Left lung (tissue), 14 donors: ENCODE measurements at places on chromosomes 7 and 10.

- H3K36me3 ChIP-seq: no peaks in the 10 kb centered on the region
- H3K4me3 ChIP-seq: no peak overlapping the region
- H3K4me1 ChIP-seq: no peaks in the 10 kb centered on the region
- no peaks in the 10 kb centered on the region for H3K27me3 ChIP-seq
- DNase-seq: no peak
- H3K27ac ChIP-seq: no peak overlapping the region
Observed at GRCh38 chr10:20744821-20745220, 152.3 kb downstream of the NEBL start.

DNA sequence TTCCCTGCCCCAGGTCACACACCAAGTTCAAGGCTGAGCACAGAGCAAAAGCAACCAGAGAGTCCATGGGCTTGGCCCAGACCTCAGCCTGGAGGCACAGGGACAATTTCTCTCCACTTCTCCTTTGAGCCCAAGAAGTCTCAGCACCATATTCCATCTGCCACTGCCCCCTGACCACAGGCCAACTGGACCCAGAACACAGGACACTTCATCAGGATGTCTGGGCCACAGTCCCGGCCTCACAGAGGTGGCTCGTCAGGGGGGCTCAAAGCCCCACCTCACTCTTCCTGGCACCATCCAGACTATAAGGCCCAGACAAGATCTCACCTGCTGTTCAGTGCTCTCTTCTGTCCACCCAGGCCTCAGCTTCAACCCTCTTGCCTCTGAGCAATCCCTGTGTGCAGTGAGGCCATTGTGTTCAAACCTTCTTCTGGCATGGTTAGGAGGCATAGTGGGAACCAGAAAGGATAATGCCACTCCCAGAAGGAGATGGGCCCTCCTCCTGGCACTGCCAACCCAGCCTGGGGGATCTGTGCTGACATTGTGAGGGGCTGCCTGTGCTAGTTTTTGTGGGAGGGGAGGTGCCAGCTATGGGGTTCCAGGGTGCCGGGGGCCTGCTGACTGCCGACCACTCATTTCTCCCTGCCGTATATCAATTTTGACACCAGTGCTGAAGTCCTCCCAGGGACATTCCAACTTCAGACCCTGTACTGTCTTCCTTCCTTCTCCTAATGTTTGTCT lies 49.7 kb upstream of the ANTXRL start:
- no peaks in the 10 kb centered on the region for H3K36me3 ChIP-seq
- H3K4me3 ChIP-seq: no peak overlapping the region
- H3K27ac ChIP-seq: no peak overlapping the region
- no peaks in the 10 kb centered on the region for H3K27me3 ChIP-seq
- no peak for DNase-seq

- H3K4me3 ChIP-seq: no peak overlapping the region
- peaks cover 43% of the 10 kb centered on the region for H3K27me3 ChIP-seq
- H3K4me1 ChIP-seq: no peaks in the 10 kb centered on the region
- no peaks in the 10 kb centered on the region for H3K36me3 ChIP-seq
Observed at GRCh38 chr7:128894101-128894440, 16.4 kb downstream of the KCP start.

- no peak overlapping the region for H3K27ac ChIP-seq
- no peak for DNase-seq
- H3K36me3 ChIP-seq: no peaks in the 10 kb centered on the region
- no peak overlapping the region for H3K4me3 ChIP-seq
- peaks cover 44% of the 10 kb centered on the region for H3K27me3 ChIP-seq
Observed at GRCh38 chr7:357531-358209, 67.7 kb downstream of the FOXL3 start.

DNA sequence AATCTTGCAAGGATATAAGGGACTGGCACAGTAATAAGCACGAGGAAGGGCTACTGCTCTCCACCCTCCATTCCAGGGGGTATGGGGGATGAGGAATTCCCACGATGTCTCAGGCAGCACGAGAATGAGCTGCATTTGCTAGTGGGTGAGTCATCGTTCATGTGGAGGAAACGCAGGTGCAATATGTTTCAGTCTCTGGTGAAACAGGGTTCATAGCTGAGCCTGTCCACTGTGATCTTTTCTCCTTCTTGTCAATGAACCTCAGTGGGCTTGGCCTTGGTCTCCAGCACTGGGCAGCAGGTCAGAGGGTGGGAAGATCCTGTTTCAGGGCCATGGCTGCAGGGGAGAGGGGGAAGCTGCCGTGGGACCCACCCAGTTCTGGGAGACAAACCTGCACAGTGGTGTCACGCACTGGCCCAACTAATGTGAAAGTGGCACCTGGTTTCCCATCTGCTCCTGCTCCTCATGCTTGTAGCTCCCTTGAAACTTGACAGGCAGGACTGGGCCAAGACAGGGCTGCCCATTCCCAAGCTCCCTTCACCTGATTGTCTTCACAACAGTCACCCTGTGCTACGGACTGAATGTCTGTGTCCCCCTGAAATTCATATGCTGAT lies 181.9 kb downstream of the USP6NL start:
- no peak for DNase-seq
- no peak overlapping the region for H3K27ac ChIP-seq
- no peaks in the 10 kb centered on the region for H3K4me1 ChIP-seq
- H3K27me3 ChIP-seq: no peaks in the 10 kb centered on the region
- no peaks in the 10 kb centered on the region for H3K36me3 ChIP-seq

DNA sequence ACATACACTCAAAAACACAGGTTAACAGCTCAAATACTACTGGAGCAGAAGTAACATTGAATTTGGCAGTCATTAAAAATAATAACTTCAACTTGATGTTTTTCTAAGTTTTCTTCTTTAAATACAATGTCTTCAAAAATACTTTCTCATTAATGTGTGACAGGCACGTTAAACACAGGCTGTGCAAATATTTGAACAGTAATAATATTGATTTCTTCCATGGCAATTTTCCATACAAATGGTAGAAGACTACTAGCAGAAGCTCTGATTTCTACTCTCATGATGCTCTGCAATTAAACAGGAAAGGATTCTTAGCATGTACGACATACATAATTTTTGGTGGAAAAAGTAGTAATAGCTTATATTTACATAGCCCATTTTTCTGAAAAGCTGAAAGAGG lies 47.4 kb downstream of the NRP1 start:
- H3K27ac ChIP-seq: no peak overlapping the region
- H3K4me3 ChIP-seq: no peak overlapping the region
- no peaks in the 10 kb centered on the region for H3K27me3 ChIP-seq
- no peaks in the 10 kb centered on the region for H3K36me3 ChIP-seq
- DNase-seq: no peak

GRCh38 chr7:148773334-148773733 lies 74.6 kb downstream of the CUL1 start:
- H3K27ac ChIP-seq: no peak overlapping the region
- no peaks in the 10 kb centered on the region for H3K27me3 ChIP-seq
- H3K4me3 ChIP-seq: no peak overlapping the region
- DNase-seq: no peak
- no peaks in the 10 kb centered on the region for H3K4me1 ChIP-seq

DNA sequence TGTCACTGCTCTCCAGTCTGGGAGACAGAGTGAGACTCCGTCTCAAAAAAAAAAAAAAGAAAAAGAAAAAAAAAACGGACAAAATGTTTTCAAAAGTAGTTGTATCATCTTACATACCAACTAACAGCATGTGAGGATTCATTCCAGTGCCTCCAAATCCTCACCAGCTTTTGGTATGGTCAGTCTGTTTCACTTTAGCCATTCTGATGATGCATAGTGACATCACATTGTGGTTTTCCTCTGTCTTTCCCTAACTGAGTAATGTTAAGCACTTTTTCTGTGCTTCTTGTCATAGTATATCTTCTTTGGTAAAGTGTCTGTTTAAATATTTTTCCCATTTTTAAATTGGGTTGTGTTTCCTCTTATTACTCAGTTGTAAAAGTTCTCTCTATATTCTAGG lies 251.4 kb upstream of the CTBP2 start:
- H3K4me1 ChIP-seq: no peaks in the 10 kb centered on the region
- no peak overlapping the region for H3K27ac ChIP-seq
- H3K4me3 ChIP-seq: no peak overlapping the region
- H3K27me3 ChIP-seq: peaks cover 14% of the 10 kb centered on the region
- no peaks in the 10 kb centered on the region for H3K36me3 ChIP-seq

- DNase-seq: no peak
- no peak overlapping the region for H3K4me3 ChIP-seq
- H3K4me1 ChIP-seq: peaks cover 12% of the 10 kb centered on the region
- H3K27me3 ChIP-seq: no peaks in the 10 kb centered on the region
Observed at GRCh38 chr10:75435291-75435690, 3.9 kb downstream of the LRMDA start.

GRCh38 chr10:133608855-133609254 lies 17.7 kb downstream of the FRG2B start:
- H3K27me3 ChIP-seq: no peaks in the 10 kb centered on the region
- H3K4me1 ChIP-seq: no peaks in the 10 kb centered on the region
- no peak for DNase-seq
- no peaks in the 10 kb centered on the region for H3K36me3 ChIP-seq

DNA sequence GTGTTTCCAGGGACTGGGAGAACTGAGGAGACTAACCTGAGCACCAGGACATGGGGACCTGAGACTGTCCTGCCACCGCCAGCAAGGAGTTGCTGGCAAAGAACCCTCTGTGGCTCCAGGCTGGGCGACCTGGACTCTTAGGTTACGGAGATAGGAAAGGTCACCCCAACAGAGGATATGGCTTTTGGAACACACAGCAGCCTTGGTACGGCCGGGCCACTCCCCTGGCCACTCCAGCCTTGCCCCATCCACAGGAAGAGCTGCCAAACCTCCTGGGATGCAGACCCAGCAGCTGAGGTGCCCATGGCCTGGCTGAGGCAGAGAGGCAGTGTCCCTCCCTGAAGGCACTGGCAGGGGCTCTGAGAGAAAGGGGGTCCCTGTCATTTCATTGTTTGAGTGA lies 137.8 kb downstream of the OAT start:
- DNase-seq: no peak
- no peaks in the 10 kb centered on the region for H3K27me3 ChIP-seq
- H3K27ac ChIP-seq: no peak overlapping the region
- H3K4me1 ChIP-seq: peaks cover 16% of the 10 kb centered on the region

DNA sequence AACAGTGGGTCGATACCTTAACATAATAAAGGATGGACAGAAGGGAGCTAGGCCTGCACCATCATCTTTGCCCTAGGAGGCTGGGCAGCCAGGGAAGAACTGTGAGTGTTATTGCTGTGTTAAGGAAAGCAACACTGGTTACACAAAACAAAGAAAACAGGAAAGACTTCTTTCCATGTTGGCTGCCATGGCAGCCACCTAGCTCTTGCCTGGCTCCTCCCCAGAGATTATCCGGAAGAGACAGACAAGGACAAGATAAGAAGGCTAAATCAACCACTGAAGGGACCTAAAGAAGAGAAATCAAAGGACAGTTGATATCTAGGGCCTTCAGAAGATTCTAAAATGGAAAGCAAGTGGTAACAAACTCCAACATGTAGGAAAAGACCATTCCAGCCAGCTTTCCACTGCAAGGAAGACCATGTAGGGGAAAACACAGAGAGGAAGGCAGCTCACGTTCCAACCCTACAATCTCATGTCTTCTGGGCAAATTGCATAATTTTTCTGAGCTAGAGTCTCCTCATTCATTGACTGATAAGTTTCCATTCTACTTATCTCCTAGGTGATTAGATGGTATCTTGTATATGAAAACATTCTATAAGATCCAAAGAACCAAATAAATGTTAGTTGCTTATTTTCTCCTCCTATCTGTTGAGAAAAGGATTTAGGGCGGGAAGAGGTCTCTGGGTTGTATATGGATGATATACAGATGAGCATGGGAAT lies 51.2 kb downstream of the SP8 start:
- no peak for DNase-seq
- no peaks in the 10 kb centered on the region for H3K27me3 ChIP-seq
- no peaks in the 10 kb centered on the region for H3K4me1 ChIP-seq
- H3K4me3 ChIP-seq: no peak overlapping the region
- no peaks in the 10 kb centered on the region for H3K36me3 ChIP-seq
- no peak overlapping the region for H3K27ac ChIP-seq

DNA sequence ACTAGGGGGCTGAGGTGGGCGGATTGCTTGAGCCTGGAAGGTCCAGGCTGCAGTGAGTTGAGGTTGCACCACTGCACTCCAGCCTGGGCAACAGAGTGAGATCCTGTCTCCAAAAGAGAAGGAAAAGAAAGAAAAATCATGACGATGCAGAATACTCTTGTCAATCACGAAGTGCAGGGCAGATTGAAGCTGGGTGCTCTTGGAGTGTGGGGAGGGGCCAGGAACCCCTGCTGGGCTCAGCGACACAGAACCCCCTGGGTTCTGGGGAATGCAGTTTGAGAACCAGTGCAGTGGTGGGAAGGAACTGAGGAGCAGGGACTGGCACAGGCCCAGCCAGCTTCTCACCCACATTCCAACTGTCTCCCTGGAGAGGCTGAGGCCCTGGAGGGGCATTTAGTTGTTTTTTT lies 10.8 kb upstream of the INTS1 start:
- H3K4me3 ChIP-seq: no peak overlapping the region
- no peak for DNase-seq
- no peaks in the 10 kb centered on the region for H3K36me3 ChIP-seq
- H3K27me3 ChIP-seq: peaks cover 24% of the 10 kb centered on the region

GRCh38 chr10:57874810-57875209 lies 392.9 kb downstream of the IPMK start:
- H3K36me3 ChIP-seq: no peaks in the 10 kb centered on the region
- DNase-seq: no peak
- H3K4me3 ChIP-seq: no peak overlapping the region

DNA sequence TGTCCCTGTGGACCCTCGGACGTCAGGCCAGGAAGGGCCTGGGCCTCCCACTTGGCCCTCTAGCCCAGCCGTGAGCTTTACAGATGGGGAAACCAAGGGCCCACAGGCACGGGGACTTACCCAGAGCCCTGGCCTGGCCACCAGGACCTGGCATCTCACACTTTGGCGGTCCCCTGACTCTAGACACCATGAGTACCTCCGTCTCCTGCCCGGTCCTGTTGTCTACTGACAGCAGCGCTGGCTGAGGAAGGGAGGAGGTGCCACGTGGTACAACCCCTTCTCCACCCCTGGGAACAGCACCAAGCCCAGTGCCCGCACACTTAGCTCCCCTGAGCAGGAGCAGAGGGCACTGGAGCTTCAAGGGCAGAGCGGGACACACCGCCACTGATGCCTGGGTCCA lies 26.1 kb downstream of the ADGRA1 start:
- peak; percentile 53 for DNase-seq
- H3K36me3 ChIP-seq: no peaks in the 10 kb centered on the region
- peaks cover 38% of the 10 kb centered on the region for H3K27me3 ChIP-seq

- no peaks in the 10 kb centered on the region for H3K36me3 ChIP-seq
- H3K27me3 ChIP-seq: peaks cover 13% of the 10 kb centered on the region
- no peak overlapping the region for H3K27ac ChIP-seq
- no peak for DNase-seq
Observed at GRCh38 chr7:25989140-25989705, 162.8 kb upstream of the NFE2L3 start.

DNA sequence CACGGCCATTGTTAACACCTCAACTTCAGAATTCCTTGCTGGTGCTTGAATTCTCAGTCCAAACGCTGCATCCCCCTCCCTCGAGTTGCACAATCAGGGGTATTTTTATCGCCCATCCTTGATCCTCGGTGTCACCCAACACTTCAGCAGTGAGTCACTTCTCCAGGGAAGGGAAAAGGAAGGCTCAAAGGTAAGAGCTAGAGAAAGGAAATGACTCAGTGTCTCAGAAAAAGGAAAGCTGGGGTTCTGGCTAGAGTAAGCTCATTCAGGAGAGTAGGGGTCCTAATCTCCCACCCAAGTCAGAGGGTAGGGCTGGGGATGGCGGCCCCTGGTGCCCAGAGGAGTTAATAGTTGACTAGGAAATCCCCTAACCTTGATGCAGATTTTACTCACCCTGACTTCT lies 39.8 kb upstream of the TRIM8 start:
- H3K27ac ChIP-seq: peak overlapping the region; percentile 73
- no peak overlapping the region for H3K4me3 ChIP-seq
- H3K27me3 ChIP-seq: no peaks in the 10 kb centered on the region
- no peak for DNase-seq
- peaks cover 34% of the 10 kb centered on the region for H3K4me1 ChIP-seq
